ENCODE measurements at places on chromosomes 6 and 20.

- no peak for DNase-seq
Observed at GRCh38 chr20:32622585-32623468, 37.7 kb upstream of the NOL4L start.

- no peak for DNase-seq
Observed at GRCh38 chr20:17571153-17571527, 1.3 kb downstream of the DSTN start.

- DNase-seq, result no peak
Observed at GRCh38 chr6:101878554-101879276, 485.2 kb downstream of the GRIK2 start.

DNA sequence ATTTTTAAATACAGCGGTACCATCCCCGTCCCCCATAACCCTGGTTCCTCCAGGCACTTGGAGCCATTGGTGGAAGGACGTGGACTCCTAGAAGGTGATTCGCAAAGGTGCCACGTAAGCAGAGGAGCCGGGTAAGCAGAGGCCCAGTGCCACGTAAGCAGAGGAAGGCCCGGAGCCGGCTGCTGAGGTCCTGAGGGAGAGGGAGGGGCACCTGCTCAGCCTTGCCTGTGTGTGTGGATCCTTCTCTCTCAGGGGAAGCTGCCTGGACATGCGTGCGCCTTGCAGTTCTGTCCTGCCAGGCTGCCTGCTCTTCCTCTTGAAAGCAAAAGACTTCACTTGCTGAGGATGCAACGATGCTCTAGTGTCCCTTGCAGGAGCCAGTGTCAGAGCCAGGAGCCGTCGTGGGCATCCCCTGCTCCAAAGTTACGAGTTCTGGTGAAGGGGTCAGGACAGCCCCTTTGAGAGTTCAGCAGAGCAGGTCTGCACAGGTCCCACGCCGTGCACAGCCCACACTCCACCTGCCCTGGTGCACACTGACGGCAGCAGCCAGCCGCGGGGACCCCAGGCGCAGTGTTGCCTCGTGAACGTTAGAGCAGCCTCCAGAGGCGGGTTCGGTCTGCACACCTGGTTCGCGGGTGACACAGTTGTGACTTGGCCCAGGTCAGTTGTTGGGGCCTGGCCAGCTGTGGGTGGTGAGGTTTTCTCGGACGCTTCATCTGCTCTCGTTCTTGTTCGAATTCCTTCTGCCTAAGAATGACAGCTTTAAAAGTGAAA lies 1.9 kb upstream of the NKAIN4 start:
- no peak for DNase-seq

DNA sequence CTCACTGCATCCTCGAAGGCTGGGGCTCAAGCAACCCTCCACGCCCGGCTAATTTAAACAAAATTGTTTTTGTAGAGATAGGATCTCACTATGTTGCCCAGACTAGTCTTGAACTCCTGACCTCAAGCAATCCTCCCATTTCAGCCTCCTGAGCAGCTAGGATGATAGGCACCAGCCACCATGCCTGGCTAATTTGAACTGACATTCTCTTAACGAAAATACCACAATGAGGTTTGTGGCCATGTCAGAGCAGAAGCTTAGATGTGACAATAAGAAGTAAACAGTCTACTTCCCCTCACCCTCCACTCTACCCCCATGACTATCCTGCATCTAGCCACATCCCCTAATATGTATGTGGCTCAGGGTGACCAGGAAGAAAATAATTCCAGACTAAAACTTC lies 74.8 kb upstream of the PLCB4 start:
- DNase-seq, result no peak

- no peak for DNase-seq
Observed at GRCh38 chr6:35370124-35370741, 27.9 kb downstream of the PPARD start.

DNA sequence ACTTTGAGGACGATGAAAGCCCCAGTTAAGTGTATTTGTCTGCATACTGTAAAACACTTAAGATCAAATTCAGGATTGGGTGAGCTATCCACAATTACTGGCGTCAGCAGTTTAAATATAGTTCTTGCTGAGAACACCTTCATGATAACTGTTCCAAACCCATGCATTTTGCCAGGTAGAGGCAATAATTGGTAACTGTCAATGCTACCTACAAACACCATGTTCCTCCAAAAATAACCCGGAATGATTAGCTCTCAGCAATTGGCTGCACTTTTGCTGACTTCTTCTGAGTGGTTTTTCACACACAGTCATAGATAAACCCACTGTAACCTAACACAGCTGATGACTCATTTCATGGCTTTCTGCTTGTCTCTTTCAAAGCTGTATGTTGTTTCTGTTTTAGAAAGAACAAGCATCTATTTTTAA lies 1358.6 kb upstream of the GJE1 start:
- DNase-seq, result no peak

GRCh38 chr20:42483730-42484303 lies 705.9 kb downstream of the PTPRT start:
- DNase-seq, result no peak

GRCh38 chr20:34945315-34946077 lies 10.1 kb downstream of the GSS start:
- no peak for DNase-seq

- no peak for DNase-seq
Observed at GRCh38 chr6:78117966-78118365, 465.1 kb downstream of the MEI4 start.

GRCh38 chr6:111157412-111157811 lies 70.1 kb downstream of the SLC16A10 start:
- no peak for DNase-seq

GRCh38 chr6:150290429-150290828 lies 78.4 kb upstream of the IYD start:
- DNase-seq, result no peak

DNA sequence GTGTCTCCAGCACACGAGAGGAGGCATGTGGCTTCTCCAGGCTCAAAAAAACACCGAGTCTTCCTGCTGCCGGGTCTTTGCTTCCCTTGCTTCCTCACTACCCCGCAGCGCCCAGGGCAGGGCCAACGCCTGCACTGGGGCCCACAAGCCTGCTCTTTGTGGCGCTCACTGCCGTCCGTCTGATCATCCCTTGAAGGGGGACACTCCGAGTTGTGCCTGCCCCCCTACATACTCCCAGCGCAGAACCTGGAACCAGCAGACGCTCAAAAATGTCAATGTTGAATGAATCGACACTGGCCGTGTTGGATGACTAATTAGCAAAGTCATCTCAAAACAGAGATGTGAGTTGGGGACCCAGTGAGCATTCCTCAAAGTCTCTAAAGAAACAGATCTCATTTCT lies 8.1 kb upstream of the ARFGAP1 start:
- no peak for DNase-seq

DNA sequence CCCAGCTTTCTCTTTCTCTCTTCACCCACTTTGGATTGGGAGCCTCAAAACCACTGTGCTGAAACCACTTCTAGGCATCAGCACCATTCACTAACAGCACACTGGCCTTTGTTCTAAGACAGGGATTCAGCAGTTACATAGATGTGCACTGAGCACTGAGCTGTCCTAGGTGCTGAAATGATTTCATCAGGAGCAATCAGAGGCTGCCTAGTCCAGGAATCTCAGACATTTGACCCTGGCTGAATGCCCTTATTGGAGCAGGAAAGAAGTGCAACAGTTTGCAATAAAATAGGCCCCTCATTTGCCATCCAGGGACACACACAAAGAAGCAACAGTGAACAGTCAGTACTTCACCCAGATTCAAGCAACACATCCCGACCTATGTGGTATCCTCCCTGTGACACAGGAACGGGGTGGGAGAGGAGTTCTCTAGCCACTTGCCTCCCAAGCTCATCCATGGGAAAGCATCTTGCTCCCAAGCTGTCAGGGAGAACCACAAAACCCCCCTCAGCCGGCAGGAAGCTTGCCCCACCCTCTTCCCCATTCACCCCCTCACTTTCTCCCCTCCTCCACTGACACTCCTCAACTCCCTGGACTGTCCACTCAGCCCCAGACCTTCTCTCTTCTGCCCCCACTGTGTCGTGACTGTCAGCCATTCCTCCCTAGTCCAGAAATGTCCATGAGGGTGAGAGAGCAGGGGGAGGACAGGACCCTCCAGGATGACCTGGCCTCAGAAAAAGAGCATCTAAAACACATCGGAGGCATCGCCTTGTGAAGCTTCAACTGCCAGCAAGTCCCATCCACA lies 304.4 kb downstream of the PREX1 start:
- no peak for DNase-seq

DNA sequence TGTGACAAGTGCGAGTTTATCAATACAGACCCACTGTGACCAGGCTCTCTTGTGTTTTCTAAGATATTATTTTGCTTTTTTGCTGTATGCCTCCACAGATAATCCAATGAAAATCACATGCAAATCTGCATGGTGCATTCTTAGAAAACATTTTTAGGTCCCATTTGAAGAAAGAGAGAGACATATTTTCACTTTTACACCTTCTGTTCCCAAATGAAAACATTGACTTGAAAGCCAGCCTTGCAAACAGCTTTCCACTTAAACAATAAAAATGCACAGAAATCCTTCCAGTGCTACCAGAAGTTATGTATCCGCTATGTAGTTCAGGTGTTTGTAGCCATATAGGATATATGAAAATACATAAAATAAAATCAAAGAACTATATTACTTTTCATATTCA lies 618.0 kb downstream of the CDH26 start:
- no peak for DNase-seq

GRCh38 chr20:4051413-4052138 lies 36.2 kb upstream of the RNF24 start:
- DNase-seq, result no peak

DNA sequence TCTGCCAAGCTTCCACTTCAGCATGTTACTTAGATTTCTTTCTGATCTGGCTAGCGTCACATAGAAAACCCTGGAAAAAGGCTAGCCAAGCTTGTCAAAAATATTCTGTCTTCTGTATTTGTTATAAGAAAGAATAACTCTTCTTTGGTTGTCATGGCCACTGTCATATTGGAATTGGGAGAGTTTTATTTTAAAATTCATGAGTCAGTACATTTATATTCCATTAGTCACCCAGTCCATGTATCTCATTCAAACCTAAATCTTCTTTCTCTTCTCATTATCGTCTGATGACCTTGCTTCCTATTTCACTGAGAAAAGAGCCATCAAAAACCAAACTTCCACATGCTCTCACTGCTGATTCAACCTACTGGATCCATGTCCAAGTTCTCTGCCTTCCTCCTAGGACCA lies 65.7 kb downstream of the EPM2A start:
- DNase-seq, result no peak

DNA sequence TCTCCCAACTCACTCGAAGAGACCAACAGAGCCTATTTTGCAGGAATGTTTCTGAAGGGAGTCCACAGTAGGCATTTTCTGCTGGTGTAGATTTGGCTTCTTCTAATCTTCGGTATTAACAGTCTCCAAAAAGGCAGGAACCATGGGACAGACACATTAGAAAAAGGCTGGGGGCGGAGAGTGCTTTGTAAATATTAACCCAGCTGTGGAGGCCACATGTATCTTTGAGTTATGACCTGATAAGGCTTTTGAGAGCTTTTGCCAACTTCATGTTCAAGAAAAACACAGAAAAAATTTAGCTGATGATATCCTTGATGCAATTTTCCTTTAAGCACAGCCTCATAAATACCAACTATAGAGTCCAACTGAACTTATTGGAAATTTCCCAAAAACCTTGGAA lies 119.4 kb upstream of the TSHZ2 start:
- no peak for DNase-seq

DNA sequence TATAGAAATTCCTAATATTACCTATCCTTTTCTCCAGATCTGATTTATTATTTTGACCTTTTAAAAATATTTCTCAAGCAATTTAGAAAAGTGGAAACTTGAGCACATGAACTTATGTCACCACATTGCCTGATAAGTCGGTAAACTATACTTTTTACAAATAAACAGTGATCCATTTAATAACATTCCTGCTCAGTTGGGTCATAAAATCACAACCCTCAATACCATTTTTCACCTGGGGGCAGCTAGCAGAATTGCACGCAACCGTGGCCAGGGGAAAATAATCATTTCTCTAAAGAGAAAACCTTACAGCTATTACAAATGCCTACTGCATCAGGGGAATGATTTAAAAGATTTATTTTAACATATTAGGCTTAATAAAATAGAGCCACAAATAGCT lies 614.5 kb downstream of the PHF3 start:
- DNase-seq, result no peak

GRCh38 chr6:79048611-79049010 lies 29.4 kb downstream of the PHIP start:
- DNase-seq, result no peak

DNA sequence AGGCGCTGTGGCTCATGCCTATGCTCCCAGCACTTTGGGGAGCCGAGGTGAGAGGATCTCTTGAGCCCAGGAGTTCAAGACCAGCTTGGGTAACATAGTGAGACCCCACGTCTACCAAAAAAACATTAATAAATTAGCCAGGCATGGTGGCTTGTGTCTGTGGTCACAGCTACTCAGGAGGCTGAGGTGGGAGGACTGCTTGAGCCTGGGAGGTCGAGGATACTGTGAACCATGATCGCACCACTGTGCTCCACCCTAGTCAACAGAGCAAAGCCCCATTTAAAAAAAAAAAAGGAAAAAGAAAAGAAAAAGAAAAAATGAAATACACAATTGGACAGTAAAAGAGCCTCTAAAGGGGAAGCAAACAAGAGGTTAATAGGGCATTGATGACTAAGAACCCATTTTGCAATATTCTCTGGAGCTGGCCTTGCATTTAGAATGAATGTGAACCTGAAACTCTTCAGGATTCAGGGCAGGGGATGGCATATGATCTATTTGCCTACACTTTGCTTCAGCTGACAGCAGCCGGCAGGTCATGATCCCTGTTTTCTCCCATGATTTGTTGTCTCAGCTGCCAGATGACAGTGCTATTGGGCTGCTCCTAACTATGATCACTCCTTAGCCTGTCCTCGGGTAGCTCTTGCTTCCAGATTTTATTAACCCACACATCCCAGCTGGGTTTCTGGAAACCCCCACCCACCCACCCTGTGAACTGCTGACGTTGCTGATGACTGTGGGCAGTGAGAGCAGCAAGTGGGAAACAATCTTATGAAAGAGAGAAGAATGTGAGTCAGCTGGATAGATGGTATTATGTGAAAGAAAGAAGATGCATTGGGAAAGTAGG lies 83.8 kb upstream of the ELOVL5 start:
- no peak for DNase-seq

- no peak for DNase-seq
Observed at GRCh38 chr6:53878808-53879207, 84.0 kb downstream of the LRRC1 start.

Data from stimulated activated CD8-positive, alpha-beta memory T cell treated with anti-CD3 and anti-CD28 coated beads, Interleukin-4, amount 100 ng/mL, for 1 hour (primary cell).